ENCODE measurements at places on chromosomes 3 and 15.

DNA sequence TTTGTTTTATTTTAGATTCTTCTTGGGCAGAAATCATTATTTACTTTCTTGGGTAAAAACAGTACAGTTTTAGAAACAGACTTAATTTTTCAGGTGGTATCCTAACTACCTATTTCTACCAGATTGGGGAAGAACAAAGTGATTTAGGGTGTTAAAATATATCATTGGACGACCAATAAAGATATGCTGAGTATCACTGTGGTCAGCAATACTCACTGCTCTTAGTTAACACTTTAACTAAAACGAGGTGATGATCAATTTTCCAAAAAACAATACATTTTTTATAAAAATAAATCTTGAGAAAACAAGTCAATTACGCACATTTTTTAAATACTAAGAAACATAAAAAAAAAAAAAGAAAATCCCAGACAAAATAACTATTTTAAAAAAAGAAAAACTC lies 3.6 kb downstream of the COPS2 start:
- no peak for DNase-seq
- no peak overlapping the region for H3K4me3 ChIP-seq
- peaks cover 57% of the 10 kb centered on the region for H3K4me1 ChIP-seq
- no peak overlapping the region for H3K27ac ChIP-seq

DNA sequence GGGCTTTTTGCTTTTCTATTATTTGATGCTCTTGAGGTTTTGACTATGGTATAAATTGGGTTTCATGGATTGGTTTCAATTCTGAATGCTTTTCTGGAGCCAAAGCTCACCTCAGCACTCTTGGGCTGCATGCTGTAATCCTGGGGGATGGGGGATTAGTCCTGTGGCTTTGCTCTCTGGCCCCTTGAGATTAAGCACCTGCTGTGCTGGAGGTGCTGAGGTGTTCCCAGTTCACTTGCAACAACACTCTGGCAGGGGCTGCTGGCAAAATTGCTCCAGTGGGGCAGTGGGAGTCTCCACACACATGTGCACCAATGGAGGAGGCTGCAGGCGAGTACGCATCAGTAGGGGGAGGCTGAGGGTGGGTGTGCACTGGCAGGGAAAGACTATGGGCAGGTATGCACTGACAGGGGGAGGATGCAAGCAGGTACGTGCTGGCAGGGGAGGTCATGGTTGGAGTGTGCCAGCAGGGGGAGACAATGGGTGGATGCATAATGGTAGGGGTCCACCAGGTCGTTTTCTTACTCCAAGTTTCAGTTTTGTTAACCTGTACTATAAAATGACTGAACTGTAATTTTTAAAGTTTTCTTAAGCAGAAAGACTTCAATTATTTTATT lies 489.2 kb downstream of the FGF12 start:
- no peaks in the 10 kb centered on the region for H3K27me3 ChIP-seq
- no peak overlapping the region for H3K4me3 ChIP-seq
- no peak for DNase-seq
- H3K4me1 ChIP-seq, result no peaks in the 10 kb centered on the region
- no peak overlapping the region for H3K27ac ChIP-seq

DNA sequence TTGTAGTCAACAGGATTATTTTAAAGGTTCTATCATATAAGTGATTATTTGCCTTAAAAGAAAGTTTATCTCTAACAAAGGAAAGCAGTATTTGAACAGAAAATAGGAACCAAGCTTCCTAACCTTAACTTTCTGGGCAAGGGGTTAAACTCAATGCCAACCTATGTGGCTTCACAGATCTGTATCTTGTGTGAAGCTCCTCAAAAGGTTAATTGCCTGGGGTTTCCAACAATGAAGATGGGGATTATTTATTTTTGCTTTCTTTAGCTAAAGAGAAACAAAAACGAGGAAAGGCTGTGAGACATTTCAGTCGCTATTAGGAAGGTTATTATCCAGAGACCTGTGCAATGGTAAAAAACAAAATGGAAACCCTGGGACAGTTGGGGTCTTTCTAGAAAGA lies 1.1 kb upstream of the WDR82 start:
- DNase-seq, result no peak
- peak overlapping the region; percentile 94 for H3K27ac ChIP-seq
- peaks cover 36% of the 10 kb centered on the region for H3K36me3 ChIP-seq
- H3K27me3 ChIP-seq, result no peaks in the 10 kb centered on the region

DNA sequence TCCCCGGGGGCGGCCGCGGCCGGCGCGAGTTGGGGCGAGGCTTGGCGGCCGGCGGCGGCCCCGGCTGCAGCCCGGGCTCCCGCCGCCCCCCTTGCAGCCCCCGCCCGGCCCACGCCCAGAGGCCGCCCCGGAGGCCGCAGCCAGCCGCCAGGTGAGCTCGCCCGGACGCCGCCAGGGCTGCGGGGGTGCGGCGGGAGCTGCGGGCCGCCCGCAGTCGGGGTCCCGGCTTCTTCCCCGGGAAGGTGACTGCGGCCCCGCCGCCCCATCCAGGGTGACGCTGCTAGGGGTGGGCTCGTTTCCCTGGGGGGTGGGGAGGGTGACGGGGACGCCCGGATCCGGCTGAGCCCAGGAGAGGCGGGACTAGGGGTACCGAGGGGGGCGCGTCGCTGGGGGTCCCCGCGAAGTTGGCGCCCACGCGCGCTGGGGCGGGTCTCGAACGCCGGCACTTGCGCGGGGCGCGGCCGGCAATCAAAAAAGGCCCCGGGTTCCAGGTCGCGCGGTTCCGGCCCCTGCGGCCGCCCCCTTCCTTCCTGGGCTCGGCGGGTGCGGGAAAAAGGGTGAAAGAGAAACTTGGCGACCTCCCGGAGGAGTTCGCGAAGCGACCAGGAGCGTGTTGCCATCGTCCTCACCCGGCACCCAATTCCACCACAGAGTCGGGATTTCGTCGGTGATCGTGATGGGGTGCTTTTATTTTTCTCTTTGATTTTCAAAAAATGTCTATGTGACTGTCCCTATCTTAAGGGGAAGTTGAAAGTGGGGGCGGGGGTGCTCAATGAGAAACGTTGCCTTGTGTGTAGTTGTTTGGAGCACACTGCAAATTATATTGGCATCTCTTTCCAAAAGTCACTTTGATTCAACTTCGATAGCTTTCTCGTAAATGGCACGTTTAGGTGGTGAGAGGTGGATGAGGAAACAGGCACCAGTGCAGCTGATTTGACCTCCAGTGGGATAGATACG lies 619 bp downstream of the ATXN7 start:
- H3K4me1 ChIP-seq, result peaks cover 54% of the 10 kb centered on the region
- H3K4me3 ChIP-seq, result peak overlapping the region; percentile 90
- H3K27ac ChIP-seq, result peak overlapping the region; percentile 91
- H3K36me3 ChIP-seq, result peaks cover 24% of the 10 kb centered on the region
- no peak for DNase-seq
- H3K27me3 ChIP-seq, result no peaks in the 10 kb centered on the region

- no peak overlapping the region for H3K4me3 ChIP-seq
- H3K27me3 ChIP-seq, result no peaks in the 10 kb centered on the region
- H3K27ac ChIP-seq, result peak overlapping the region; percentile 42
- H3K36me3 ChIP-seq, result peaks cover 3% of the 10 kb centered on the region
- H3K4me1 ChIP-seq, result peaks cover 56% of the 10 kb centered on the region
These were observed 23.9 kb downstream of the CACNA2D2 start for GRCh38 chr3:50479523-50479922.

All from central memory CD8-positive, alpha-beta T cell (primary cell).